Astrocyte (in vitro differentiated cells and primary cell): ENCODE measurements at places on chromosomes 11 and 22.

DNA sequence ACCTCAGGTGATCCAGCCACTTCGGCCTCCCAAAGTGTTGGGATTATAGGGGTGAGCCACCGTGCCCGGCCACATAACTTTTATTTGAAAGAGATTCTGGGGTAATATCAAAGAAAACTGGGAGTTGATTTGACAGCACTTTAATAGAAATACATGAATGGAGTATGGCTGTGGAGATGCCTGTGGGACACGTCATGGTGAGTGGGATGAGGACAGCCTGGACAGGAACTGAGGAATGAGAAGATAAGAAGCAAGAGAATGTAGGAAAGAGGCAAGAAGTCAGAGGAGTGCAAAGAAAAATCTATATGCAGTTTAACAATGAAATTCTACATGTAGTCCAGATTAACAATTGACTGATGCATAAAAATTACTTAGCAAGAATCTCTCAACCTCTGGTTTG is 31.0 kb downstream of the SLC22A6 start:
- peak; percentile 14 for DNase-seq

DNA sequence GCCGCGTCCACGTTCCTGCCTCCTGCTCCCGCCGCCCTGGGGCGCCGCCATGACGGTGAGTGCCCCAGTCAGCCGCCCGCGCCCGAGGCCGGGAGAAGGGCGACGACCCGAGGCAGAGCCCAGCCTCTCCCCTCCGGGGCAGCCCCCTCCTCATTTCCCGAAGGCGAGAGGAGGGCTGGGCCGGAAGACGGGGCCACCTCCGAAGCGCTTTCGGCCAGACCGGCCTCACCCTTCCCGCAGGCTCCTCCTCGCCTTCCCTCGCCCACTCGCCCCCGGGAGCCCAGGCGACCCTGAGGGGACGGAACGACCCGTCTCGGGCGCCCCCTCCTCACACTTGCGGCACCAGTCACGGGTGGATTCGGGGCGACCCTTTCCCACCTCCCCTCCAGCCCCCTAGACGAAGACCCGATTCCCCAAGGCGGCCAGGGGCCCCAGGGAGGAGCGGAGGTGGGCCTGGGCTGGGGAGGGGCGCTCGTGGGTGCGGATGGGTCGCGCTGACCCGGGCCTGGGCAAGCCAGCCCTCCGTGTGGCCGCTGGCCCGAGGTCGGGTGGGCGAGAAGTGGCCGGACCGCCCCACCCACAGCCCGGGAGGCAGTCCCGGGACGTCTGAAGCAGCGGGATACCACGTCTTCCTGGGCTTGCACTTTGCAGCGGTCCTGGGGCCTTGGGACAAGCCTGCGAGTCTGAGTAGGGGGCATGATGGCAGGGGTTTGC is 49.7 kb downstream of the TRIOBP start:
- no peak for DNase-seq

GRCh38 chr22:39655004-39655579 is 84.5 kb downstream of the CACNA1I start:
- no peak for DNase-seq

DNA sequence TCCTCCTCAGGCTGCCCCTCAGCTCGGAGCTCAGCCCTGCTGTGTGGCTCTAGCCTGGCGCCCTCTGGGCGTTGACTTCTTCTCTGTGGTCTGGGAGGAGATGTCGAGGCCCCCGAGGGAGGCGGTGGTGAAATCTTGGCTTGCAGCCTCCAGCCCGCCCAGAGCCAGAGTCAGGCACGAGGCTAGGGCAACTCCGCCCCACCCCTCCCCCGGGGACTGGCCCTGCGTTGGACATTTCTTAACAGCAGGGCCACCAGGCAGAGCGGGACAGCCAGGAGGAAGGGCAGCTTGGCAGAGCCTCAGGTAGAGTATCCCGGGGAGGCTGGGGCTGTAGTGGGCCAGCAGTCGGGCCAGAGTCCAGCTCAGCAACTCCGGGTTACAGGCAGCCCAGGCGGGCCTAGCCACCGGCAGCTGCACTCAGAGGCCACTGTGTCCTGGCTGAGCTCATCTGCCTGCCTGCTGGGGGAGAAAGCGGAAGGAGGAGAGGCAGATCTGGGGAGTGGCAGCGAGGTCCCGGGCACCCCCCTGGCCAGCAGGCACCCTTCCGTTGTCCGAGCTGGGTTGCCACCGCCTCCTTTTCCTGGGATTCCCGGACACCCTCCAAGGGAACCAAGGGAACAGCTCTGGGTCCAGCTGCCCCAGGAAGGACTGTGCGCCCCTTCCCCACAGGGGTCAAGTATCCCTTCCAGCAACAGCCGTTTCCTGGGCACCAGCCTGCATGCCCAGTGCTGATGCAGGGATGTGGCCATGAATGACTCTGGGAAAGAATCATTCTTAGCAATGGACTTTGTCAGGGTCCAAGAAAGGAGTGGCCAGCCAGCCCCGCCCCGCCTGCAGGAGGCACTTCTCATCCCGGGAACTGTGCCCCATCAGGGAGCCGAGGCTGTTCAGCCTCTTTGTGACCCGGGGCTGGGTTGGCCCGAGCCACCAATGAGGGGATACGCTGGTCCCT is at the start of gene ALDH3B1:
Gene ALDH3B1, plus strand, starts transcription at position 238 of the 952 bp plus-strand sequence. CDS start 4,971 bp downstream, outside the sequence.
- DNase-seq, result peak; percentile 48

- DNase-seq, result no peak
Observed at GRCh38 chr11:17687946-17688670, 31.3 kb upstream of the MYOD1 start.

DNA sequence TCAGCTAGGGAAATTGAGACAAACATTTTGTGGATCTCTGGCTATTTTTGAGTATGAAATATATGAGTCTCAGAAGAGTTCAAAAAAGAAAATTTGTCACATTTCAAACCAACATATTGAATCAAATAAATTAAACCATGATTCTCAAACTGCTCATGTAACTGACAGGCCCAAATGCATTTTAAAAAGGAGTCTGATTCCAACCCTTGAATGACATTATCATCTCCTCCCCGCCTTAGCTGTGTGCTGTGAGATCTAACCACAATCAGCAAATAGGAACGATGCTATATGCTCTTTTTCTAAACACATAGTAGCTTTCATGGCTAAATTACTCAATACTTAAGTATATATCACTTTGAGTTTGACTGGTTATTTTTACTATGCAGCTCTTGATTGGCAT is 57.1 kb downstream of the EFCAB6 start:
- DNase-seq, result no peak

GRCh38 chr11:125871391-125872137 is 15.9 kb upstream of the HYLS1 start:
- no peak for DNase-seq
